HCT116 (cell line): ENCODE measurements at places on chromosomes 1 and 21.

DNA sequence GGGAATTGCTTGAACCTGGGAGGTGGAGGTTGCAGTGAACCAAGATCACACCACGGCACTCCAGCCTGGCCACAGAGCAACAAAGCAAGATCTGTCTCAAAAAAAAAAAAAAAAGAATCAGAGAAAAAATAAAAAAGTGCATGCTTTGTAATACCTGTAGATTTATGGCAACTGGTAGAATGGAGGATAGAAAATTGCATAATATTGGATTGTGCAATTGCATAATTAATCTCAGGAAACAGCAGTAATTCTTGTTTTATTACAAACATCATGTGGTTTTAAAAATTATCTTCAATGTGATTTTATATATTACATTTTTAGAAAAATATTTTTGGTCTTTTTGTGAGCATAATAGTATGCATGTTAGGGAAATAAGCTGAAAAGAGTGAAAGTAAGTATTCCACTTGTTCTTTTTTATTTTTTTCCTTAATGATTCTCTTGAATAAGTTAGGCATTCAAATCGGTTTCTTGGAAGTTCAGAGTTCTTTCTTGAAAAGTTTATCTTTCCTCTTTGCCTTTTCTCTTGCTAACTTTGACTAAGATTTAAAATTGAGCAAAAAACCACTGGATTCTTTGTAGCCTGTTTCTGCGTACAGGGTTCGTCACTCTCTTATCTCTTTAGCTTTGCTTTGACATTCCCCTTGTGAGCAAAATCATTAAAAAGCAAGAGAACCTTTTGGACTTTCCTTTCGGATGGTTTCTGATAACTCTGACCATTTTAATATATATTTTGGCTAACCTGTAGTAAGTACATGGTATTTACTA, 127.5 kb upstream of the ADAMTS5 start:
- no peak for DNase-seq

GRCh38 chr1:208105756-208106155, 138.4 kb downstream of the PLXNA2 start:
- DNase-seq = no peak

GRCh38 chr1:45822644-45823043, 19.2 kb downstream of the MAST2 start:
- no peak for DNase-seq

DNA sequence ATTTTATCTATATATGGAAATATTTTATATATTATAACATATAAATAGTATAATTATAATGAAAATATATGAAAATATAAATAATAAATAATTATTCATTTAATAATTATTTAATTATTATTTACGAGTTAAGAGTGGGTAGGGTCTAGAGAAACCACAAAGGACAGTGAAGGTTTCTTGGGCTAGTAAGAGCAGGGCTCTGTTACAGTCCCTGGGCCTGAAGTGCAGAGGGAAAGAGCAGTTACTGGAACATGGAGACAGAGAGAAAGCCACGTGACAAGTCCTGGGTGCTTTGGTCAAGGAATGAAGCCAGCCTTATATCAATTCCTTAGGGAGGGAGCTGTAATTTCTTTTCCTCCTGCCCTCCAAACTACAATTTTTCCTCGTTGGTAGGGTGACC, 117.2 kb upstream of the OLIG2 start:
- DNase-seq = no peak

DNA sequence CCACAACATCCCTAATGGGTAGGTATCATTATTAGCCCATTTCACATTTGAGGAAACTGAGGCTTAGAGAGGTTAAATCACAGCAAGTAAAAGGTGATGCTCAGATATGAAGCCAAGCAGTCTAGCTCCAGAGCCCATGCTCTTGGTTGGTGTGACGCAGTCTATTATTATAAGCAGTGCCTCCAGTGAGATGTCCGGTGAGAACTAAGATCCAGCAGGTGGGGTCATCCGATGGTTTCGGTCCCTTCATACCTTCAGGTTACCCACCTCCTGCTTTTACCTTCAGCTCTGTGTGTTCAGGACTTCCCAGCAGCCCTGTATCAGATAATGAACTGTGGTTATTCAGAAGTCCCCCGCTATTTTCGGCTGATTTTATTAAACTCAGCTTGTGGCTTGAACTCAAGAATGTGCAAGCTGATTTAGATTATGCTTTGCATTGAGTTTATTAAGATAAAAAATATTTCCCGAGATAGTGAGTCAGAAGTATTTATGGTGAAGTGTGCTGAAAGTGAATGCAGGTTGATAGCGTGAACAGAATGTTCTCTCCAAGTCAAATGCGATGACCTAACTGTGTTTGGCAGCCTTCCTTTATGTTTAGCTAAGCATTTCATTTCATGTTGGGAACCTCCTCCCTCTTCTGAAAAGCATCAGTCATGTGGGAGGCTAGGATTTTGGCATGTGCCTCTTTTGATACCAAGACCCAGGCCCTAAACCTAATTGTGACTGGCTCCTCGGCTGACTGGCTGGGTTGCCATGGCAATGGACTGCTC, 160.9 kb upstream of the UBE2U start:
- no peak for DNase-seq

DNA sequence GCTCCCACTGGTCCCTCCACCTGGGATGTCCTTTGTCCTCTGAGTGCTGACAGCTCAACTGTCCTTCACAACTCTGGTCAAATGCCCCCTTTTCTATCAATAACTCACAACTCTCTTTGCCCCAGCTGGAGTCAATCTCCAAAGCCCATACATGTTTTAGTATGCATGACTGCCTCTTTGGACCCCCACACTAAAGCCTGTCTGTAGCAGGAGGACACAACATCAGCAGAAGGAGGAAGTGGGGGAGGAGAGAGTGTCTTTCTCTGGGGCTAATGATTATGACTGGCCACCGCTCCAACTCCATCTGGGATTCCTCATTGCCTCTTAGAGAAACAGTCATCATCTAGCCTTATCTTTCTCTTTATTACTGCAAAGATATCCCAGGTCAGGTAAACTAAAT, 186.6 kb upstream of the FGGY start:
- no peak for DNase-seq

GRCh38 chr1:173258479-173259264, 51.5 kb upstream of the TNFSF4 start:
- DNase-seq = no peak

GRCh38 chr1:205188098-205188497, 23.4 kb downstream of the DSTYK start:
- DNase-seq = no peak

- no peak for DNase-seq
Measured at GRCh38 chr1:91676030-91676429, 175.4 kb downstream of the CDC7 start.

- DNase-seq = no peak
Measured at GRCh38 chr1:56477164-56478111, 101.9 kb downstream of the PLPP3 start.

DNA sequence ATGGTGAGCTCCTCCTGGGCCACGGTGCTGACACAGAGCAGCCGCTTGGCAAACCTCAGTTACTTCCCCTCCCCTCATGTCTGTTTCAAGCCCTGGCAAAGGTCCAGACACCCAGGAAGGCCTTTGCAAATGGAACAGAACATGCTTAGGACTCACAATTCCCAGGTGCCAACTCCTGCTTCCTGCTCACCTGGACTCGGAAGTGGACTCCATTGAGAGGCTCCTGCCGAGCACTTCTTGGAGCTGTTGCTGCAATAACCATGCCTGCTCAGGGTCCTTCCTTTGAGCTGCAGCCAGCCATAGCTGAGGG, 10.7 kb downstream of the DCST2 start:
- no peak for DNase-seq

- no peak for DNase-seq
Measured at GRCh38 chr1:36919491-36920145, 114.7 kb downstream of the GRIK3 start.

DNA sequence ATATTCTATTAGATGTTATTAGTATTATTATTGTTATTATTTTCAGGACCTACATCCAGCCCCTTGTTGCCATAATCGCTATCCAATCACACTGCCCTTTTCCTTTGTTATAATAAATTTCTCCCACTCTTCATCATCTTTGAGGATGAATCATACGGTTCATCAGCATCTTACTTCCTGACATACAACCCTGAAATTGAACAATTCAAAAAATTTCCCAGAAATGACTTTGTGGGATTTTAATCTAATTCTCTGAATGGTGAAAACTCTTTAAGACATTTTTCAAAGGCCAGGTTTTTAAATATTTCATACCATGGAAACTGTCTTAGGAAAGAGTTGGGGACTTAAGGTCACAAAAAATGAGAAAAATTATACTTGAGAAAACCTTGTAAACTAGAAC, 353.5 kb downstream of the ST6GALNAC3 start:
- no peak for DNase-seq

GRCh38 chr1:14061722-14062121, 361.7 kb downstream of the PRDM2 start:
- no peak for DNase-seq

GRCh38 chr1:41380979-41381691, 19.9 kb downstream of the FOXO6 start:
- peak; percentile 18 for DNase-seq

DNA sequence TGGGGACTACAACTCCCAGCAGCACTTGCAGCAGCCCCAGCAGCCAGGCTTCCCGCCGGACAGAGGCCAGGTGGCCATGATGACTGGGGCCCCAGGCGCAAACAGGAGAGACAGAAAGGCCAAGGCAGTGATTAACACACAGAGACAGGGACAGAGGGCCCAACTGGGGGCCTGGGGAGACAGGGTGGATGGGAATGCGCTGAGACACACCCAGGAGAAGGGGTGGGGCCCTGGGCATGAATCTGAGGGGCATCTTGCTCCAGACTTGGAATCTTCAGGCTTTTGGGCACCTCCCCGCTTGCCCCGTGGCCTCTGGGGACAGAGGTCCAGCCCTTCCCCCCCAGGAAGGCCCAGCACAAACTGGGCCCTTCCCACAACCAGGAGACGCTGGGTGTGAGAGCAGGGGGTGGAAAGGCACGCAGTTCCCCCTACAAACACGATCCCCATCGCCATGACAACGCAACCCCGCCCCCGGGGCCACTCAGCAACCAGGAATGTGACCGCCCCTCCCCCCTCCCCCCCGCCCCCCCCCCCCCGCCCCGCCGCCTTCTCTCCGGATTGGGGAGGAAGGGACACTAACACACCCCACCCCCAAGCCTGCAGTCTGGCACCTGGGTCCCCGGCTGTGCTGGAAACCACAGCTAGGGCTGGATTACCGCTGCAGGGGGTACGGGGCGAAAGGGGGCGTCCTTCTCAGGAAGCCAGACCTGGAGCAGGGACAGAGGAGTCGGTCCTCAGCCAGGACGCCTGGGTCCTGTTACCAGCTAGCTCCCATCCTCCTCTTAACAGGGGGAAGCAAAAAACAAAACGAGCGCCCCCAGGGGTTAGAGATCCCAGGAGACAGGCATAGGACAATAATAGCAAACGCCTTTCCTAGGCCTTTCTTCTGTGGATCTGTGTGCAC, 4.5 kb downstream of the HDGF start:
- peak; percentile 61 for DNase-seq

DNA sequence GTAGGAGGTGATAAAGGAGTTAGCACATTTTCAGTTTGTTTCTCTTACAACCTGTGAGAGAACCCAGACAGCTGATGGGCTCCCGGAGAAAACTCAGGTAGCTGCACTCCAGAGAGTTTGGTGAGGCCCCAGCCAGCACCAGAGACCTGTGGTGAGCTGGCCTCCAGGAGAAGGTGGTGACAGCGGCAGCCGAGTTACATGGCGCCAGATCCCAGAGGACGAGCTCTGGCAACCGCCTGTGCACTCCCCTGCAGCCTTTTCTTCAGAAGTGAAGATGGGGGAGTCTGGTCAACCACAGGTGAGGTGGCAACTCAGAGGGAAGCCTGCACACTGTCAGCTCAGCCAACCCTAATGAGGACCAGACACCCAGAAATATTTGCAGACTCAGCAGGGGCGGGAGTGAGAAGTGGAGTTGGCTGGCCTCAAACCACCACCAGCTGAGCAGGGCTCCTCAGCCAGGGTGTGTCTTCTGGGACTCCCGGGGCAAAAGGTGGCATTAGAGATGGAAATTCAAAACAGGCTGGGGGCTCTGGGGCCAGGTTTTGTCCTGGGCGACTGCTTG, 209.7 kb downstream of the SETD4 start:
- no peak for DNase-seq

DNA sequence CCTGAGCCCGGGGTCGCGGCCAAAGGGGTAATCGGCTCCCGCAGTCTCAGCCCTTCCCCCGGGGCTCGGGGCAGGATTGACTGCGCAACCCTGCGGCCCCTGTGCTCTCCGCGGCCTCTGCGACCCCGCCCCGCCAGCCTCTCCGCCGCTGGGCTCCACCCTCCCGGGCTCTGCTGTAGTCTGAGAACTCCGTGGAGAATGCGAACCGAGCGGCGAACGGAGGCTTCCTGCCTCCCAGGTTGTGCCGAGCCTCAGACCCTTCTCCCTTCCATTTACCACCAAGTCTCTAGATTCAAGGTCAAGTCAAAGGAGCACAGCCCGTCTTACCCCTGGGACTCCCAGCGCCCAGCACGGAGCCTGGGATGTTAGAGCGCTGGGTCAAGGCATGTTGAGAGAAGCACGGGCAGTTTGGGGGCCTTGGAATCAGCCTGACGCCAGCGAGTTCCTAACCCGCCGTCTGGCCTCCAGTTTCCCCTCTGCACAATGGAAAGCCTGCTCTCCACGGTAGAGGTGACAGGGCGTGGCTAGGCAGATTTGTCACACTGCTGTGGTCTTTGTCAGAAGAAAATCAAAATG, 3.0 kb downstream of the ATP2B4 start:
- no peak for DNase-seq
